Right lobe of liver (tissue), 6 donors: ENCODE measurements at places on chromosomes 13 and 19.
A peak's percentile ranks its signal among the peaks of the same experiment; 100 is the strongest.

GRCh38 chr13:40341096-40341471 lies 325.4 kb downstream of the FOXO1 start:
- H3K27ac ChIP-seq, result peak overlapping the region; percentile 49
- H3K27me3 ChIP-seq, result no peaks in the 10 kb centered on the region
- no peak for DNase-seq

- H3K36me3 ChIP-seq, result no peaks in the 10 kb centered on the region
- H3K4me1 ChIP-seq, result no peaks in the 10 kb centered on the region
- H3K4me3 ChIP-seq, result no peak overlapping the region
- no peaks in the 10 kb centered on the region for H3K27me3 ChIP-seq
Observed at GRCh38 chr13:65808061-65808460, 1422.1 kb downstream of the PCDH9 start.

GRCh38 chr19:19406878-19407632 lies 1.6 kb downstream of the GATAD2A start:
- peak overlapping the region; percentile 88 for H3K4me3 ChIP-seq
- H3K27ac ChIP-seq, result peak overlapping the region; percentile 76
- H3K36me3 ChIP-seq, result no peaks in the 10 kb centered on the region
- no peaks in the 10 kb centered on the region for H3K27me3 ChIP-seq
- no peaks in the 10 kb centered on the region for H3K4me1 ChIP-seq

GRCh38 chr19:46515879-46516350 lies 20.2 kb upstream of the PNMA8B start:
- H3K4me3 ChIP-seq, result no peak overlapping the region
- no peak for DNase-seq
- no peak overlapping the region for H3K27ac ChIP-seq
- H3K27me3 ChIP-seq, result no peaks in the 10 kb centered on the region

GRCh38 chr13:72804301-72804700 lies 22.4 kb downstream of the PIBF1 start:
- no peaks in the 10 kb centered on the region for H3K4me1 ChIP-seq
- no peaks in the 10 kb centered on the region for H3K36me3 ChIP-seq
- H3K27me3 ChIP-seq, result no peaks in the 10 kb centered on the region
- H3K27ac ChIP-seq, result no peak overlapping the region
- no peak overlapping the region for H3K4me3 ChIP-seq

- H3K27ac ChIP-seq, result peak overlapping the region; percentile 30
- H3K36me3 ChIP-seq, result no peaks in the 10 kb centered on the region
- H3K4me3 ChIP-seq, result no peak overlapping the region
- no peaks in the 10 kb centered on the region for H3K4me1 ChIP-seq
- H3K27me3 ChIP-seq, result no peaks in the 10 kb centered on the region
- peak; percentile 82 for DNase-seq
Observed at GRCh38 chr13:109720758-109721184, 65.6 kb downstream of the IRS2 start.

DNA sequence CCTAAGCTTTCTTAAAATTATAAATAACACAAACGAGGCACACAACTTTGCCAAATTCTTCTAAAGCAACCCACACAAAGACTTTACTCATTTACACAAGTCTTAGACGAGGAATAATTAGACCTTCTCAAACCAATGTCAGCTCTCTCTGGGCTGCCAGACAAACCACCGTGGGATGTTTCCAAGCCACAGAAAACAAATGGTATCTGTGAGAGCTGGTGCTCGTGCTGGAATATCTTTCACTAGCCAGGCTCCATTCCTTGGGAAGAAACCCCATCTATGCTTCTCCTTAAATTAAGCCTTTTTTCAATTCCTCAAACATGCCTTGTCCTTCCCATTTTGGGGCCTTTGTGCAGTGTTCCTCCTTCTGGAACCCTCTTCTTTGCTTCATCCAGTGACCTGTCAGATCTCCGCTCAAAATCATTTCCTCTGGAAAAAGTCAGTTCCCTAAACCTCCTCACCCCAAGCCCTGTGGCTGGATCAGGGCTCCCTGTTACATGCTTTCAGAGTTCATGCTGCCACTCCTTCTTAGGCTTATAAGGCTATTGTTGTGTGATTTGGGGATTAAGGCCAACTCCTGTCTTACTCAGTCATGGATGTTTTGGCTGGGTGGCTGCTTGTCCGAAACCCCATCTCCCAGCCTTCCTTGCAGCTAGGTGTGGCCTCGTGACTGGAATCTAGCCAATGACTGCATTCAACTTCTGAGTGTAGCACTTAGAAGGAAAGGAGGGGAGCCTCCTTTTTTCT lies 64.2 kb upstream of the GTF2F2 start:
- no peak for DNase-seq
- H3K4me1 ChIP-seq, result no peaks in the 10 kb centered on the region
- no peaks in the 10 kb centered on the region for H3K36me3 ChIP-seq
- no peak overlapping the region for H3K27ac ChIP-seq
- H3K27me3 ChIP-seq, result no peaks in the 10 kb centered on the region
- no peak overlapping the region for H3K4me3 ChIP-seq
